ENCODE measurements at places on chromosomes 11 and 22.

DNA sequence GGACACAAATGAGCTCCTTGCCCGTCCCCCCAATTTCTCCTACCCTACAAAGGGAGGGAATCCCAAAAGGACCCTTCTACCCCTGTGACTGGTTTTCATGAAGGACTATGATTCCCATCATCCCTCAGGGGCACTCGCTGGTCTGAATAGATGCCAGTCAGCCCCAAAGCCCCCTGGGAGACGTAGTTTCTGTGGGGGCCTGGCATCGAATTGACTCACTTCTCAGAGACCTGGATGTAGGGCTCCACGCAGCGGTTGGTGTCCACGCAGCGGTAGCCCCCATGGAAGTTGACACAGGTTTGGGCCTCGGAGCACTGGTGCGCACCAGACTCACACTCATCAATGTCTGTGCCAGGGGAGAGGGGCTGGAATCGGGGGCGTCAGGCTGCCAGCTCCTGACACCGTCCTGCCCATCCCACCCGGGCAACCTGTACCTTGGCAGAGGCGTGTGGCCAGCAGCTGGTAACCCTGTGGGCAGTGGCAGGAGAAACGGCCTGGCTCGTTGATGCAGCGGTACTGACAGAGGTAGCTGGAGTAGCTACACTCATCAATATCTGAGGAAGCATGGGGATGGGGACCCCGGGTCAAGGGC, 4.4 kb downstream of the EFEMP2 start:
- no peak for DNase-seq

DNA sequence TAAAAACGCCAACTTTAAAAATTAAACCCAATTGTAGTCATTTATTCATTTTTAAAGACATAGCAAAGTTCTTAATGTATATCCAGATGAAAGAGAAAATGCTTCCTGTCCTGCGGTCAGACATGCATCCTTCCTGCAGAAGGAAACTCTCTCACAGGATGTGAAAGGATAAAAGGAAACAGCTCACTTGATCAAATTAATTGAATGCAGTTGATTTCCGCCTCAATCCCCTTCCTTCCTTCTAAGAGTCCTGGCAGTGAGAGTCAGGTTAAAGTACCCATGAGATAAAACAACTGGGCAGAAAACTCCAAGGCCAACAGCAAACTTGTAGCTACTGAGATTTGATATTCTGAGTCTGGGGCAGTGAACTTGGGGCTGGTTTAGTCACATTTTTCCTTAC, 38.5 kb downstream of the CWC15 start:
- no peak for DNase-seq

- no peak for DNase-seq
Observed at GRCh38 chr11:62666259-62666926, 1.3 kb downstream of the CSKMT start.

DNA sequence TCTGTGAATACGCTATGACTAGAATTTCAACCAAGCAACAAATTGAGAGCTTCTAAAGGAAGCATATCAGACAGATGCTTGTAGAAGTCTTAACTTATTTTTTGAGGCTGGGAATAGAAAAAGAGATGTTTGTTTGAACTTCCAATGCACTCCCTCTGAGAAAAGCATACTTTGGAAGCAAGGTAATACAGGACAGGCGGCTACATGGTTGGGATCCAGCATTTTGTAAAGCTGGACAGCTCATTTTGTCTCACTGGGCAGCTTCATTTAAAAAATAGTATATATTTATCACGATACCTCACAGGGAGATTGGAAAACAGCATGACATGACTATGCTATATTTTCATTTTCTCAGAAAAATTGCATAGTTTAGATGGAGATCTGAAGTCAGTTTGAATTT, 821.3 kb upstream of the API5 start:
- no peak for DNase-seq

Measured in NCI-H187 treated with DMSO at 0.1 percent for 48 hours (cell line).